Osteocyte (in vitro differentiated cells): ENCODE measurements at places on chromosomes 2 and 18. TPM values are rescaled to one million over a fixed set of nuclear protein-coding genes. Genes with fewer than 3 reads are reported as not detected.

FSIP2 gene
- 3.4 and 3.5 TPM in 2 replicates for total RNA-seq

DNA sequence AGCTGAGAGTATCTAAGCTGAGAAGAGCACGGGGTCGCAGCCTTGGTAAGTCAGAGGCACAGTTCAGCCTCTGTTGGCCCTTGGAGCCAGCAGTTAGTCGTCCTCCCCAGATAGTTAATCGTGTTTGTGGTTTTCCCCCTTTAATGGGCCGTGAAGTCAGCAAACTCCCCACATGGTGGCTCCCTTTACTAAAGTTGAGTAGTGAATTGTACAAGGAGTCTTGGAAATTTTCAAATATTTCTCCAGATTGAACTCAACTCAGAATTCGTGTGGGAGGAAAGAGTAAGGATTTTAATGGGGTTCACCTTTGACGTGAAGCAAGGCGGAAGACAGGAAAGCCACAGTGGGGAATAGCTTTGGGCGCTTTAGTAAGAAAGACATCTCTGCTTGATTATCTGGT, 2.4 kb upstream of the ADCYAP1 start:
- H3K4me3 ChIP-seq: no peak overlapping the region
- DNase-seq: no peak
- H3K36me3 ChIP-seq: peaks cover 2% of the 10 kb centered on the region

TGFA gene
- 0.08 TPM in 1 of 2 replicates, not detected in the other for total RNA-seq

TNP1 gene
- not detected in 2 replicates for total RNA-seq

DNA sequence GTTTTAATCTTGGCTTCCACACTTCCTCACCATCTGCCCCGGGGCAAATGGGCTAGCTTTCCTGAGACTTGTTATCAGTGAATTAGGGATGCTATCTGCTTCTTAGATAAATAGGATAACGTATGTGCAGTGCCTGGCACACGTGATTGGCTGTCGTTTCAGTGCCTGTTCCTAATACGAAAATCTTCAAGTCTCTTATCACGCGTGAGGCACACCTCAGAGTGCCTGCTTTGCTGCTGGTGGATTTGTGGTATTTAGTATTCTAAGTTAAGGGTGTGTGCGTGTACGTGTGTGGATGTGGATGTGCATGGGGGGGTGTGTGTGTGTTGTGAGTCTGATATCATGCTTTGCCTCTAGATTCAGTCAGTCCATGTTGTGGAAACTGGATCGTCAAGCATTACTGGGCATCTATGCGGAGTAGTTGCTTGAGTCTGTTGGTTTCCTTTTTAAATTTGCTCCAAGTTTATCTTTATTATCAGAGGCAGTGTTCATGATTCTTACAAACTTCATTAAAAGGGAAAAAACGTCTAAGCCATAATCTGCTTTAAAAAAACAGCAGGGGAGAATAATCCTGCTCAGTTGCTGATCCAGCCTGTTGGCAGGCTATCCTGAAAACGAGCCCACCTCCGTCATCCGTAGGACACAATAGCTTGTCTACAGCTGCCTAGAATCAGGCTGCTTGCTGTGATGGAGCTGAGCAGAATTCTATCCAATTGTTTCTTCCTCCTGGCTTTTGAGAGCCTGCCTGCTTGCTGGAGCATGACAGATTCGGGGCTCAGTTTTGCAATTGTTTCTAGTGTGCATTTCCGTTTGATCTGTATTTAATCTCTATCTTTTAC, 6.6 kb downstream of the SH3RF3 start:
- H3K36me3 ChIP-seq: peaks cover 5% of the 10 kb centered on the region
- H3K4me1 ChIP-seq: peaks cover 92% of the 10 kb centered on the region
- peak; percentile 71 for DNase-seq

STRADB gene
- total RNA-seq: 18.5 and 23.7 TPM in 2 replicates

RBM44 gene
- total RNA-seq: 0.46 and 0.63 TPM in 2 replicates

DYNAP gene
- total RNA-seq: not detected in 2 replicates

DNA sequence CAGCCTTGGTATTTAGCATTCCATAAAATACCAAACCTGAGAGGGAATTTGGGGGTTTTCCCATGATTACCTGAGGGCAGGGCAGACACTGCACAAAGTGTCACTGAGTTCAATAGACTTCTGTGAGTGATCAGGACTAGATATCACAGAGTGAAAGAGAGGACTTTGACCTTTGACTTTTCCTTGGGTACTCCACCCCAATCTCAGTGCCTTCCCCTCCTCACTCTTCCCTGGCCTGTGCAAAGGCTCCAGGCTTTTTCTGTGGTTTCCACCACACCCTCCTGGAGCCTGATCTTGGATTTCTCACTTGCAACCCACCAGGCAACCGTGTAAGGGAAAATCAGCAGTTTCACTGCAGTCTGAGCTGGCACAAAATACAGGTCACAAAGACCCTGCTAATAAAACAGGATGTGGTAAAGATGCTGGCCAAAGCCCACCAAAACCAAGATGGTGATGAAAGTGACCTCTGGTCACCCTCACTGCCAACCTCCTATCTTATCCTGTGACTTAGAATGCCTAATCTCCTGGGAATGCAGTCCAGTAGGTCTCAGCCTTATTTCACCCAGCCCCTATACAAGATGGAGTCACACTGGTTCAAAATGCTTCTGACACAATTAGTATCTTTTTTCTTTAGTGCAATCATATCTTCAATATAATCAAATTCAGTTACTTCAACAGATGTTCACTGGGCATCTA, 64.0 kb downstream of the BOD1L2 start:
- no peaks in the 10 kb centered on the region for H3K36me3 ChIP-seq
- peaks cover 4% of the 10 kb centered on the region for H3K27me3 ChIP-seq
- peaks cover 9% of the 10 kb centered on the region for H3K4me1 ChIP-seq
- H3K27ac ChIP-seq: no peak overlapping the region
- no peak overlapping the region for H3K4me3 ChIP-seq

SH3BP4 gene
- total RNA-seq: 60.1 and 62.1 TPM in 2 replicates

GRCh38 chr2:57881998-57882888, 164.4 kb upstream of the VRK2 start:
- no peak overlapping the region for H3K27ac ChIP-seq
- no peak overlapping the region for H3K4me3 ChIP-seq
- no peak for DNase-seq
- H3K27me3 ChIP-seq: no peaks in the 10 kb centered on the region
- H3K36me3 ChIP-seq: no peaks in the 10 kb centered on the region
- no peaks in the 10 kb centered on the region for H3K4me1 ChIP-seq

- no peak overlapping the region for H3K27ac ChIP-seq
- peaks cover 3% of the 10 kb centered on the region for H3K36me3 ChIP-seq
- H3K4me1 ChIP-seq: no peaks in the 10 kb centered on the region
- no peak overlapping the region for H3K4me3 ChIP-seq
Measured at GRCh38 chr2:225920621-225921220, 521.2 kb downstream of the NYAP2 start.

GRCh38 chr2:188338463-188338862, 46.8 kb downstream of the GULP1 start:
- DNase-seq: no peak
- peaks cover 16% of the 10 kb centered on the region for H3K4me1 ChIP-seq
- H3K27ac ChIP-seq: no peak overlapping the region
- no peaks in the 10 kb centered on the region for H3K36me3 ChIP-seq
- no peaks in the 10 kb centered on the region for H3K27me3 ChIP-seq

- no peaks in the 10 kb centered on the region for H3K27me3 ChIP-seq
- peaks cover 56% of the 10 kb centered on the region for H3K36me3 ChIP-seq
- H3K4me3 ChIP-seq: no peak overlapping the region
- no peak overlapping the region for H3K27ac ChIP-seq
Measured at GRCh38 chr2:69902213-69902922, 8.6 kb downstream of the SNRNP27 start.

DNA sequence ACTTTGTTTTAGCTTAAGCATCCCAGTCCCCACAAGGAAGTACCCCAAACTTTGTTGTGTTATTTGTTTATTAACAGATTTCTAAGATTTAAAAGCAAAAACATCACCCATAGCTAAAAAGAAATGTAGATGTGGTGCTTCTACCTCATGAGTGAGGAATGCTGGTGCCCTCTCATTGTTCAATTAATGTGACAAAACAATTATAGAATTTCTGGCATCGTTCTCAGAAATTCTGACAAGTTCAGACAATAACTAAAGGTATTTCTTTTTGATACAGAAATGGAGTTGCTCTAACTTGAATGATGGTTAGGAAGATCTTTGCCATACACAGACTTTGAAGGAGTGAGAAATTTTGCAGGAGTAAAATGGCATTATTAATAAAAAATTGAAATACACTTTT, 42.9 kb downstream of the SPRED2 start:
- H3K27me3 ChIP-seq: no peaks in the 10 kb centered on the region
- H3K4me1 ChIP-seq: peaks cover 51% of the 10 kb centered on the region
- H3K36me3 ChIP-seq: peaks cover 3% of the 10 kb centered on the region
- no peak for DNase-seq
- H3K27ac ChIP-seq: no peak overlapping the region

GRCh38 chr2:147398996-147399395, 445.8 kb upstream of the ACVR2A start:
- no peak overlapping the region for H3K4me3 ChIP-seq
- no peaks in the 10 kb centered on the region for H3K36me3 ChIP-seq
- H3K4me1 ChIP-seq: no peaks in the 10 kb centered on the region
- DNase-seq: no peak
- H3K27ac ChIP-seq: no peak overlapping the region

TMEM37 gene
- 0.21 and 0.40 TPM in 2 replicates for total RNA-seq

LYG1 gene
- total RNA-seq: 1.1 and 1.8 TPM in 2 replicates

DNA sequence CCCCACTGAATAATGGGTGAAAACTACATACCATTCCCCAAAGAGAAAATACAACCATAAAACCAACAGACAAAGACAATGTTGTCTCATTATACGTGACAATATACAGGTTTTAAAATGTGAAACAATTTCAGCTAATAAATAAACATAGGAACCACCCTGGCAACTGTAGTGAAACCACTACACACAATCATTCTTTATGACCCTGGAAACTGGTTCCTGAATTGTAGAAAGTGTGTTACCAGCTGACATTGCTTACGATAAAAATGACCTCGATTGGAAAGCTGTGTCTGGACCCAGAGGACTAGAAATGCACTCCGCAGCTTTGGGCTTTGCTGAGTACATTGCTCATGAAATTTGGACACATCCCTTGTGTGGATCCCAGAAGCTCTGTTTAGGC, 73.9 kb upstream of the LPIN2 start:
- H3K36me3 ChIP-seq: no peaks in the 10 kb centered on the region
- no peak overlapping the region for H3K4me3 ChIP-seq
- H3K4me1 ChIP-seq: peaks cover 14% of the 10 kb centered on the region

- peaks cover 10% of the 10 kb centered on the region for H3K27me3 ChIP-seq
- DNase-seq: no peak
- no peaks in the 10 kb centered on the region for H3K36me3 ChIP-seq
- no peak overlapping the region for H3K27ac ChIP-seq
- H3K4me1 ChIP-seq: peaks cover 25% of the 10 kb centered on the region
- H3K4me3 ChIP-seq: no peak overlapping the region
Measured at GRCh38 chr18:57959278-57959677, 84.7 kb upstream of the NEDD4L start.

GRCh38 chr2:128644156-128644555, 325.5 kb upstream of the HS6ST1 start:
- DNase-seq: peak; percentile 78
- H3K36me3 ChIP-seq: no peaks in the 10 kb centered on the region
- H3K4me3 ChIP-seq: no peak overlapping the region
- H3K27me3 ChIP-seq: no peaks in the 10 kb centered on the region
- H3K4me1 ChIP-seq: peaks cover 15% of the 10 kb centered on the region

DNA sequence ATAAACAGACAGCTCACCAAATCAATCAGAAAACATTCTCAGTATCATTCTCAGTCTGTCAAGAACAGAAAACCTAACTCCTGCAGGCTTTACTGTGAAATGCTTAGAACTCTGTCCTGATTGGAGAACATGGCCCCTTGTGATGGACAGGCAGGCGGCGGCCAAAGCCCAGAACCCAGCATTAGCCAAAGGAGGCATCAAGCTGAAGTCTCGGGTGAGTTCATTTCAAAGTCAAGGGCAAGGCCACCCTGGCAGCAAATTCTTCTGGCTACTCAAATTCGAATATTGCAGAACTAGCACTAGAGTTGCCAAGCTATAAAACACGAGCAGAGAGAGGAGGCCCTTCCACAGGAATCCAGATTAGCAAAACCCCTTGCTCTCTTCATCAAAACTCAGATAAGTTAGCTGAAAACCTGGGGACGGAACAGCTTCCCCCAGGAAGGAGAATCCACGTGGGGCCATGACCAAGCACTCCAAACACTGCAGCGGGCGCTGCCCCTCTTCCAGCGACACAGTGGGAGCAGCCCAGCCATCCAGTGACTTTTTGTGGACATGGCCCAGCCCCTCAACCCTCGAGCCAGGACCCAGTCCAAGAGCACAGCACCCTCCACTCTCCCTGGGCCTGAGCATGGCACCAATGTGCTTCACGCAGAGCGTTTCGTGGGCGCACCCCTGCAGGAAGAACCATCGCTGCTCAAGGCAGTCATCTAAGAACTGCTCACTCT, 98.6 kb downstream of the HDAC4 start:
- no peaks in the 10 kb centered on the region for H3K27me3 ChIP-seq
- H3K4me1 ChIP-seq: peaks cover 27% of the 10 kb centered on the region
- H3K36me3 ChIP-seq: no peaks in the 10 kb centered on the region
- no peak overlapping the region for H3K27ac ChIP-seq
- no peak for DNase-seq
- H3K4me3 ChIP-seq: no peak overlapping the region

- H3K27me3 ChIP-seq: no peaks in the 10 kb centered on the region
- DNase-seq: no peak
- H3K4me1 ChIP-seq: peaks cover 2% of the 10 kb centered on the region
- H3K36me3 ChIP-seq: no peaks in the 10 kb centered on the region
- no peak overlapping the region for H3K27ac ChIP-seq
- H3K4me3 ChIP-seq: no peak overlapping the region
Measured at GRCh38 chr2:220320326-220320725, 692.9 kb downstream of the SLC4A3 start.

DNA sequence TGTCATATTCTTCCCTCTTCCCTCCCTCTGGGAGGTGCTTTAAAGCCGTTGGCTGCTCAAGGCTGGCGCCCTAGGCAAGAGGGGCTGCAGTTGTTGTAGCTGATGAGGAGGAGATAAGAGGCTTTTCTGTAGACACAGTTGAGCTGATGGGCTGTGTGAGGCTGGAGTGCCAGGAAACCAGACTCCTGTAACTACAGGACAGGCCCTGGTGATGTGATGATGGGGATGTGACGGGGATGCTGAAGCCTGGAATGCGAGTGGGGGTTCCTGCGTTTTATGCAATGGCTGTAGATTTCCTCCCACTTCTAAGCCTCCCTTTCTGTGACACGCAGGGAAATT, 5.7 kb upstream of the EFR3B start:
- peaks cover 16% of the 10 kb centered on the region for H3K27me3 ChIP-seq
- no peak for DNase-seq
- H3K27ac ChIP-seq: no peak overlapping the region
- H3K4me1 ChIP-seq: peaks cover 3% of the 10 kb centered on the region
- no peak overlapping the region for H3K4me3 ChIP-seq
- H3K36me3 ChIP-seq: no peaks in the 10 kb centered on the region

DNA sequence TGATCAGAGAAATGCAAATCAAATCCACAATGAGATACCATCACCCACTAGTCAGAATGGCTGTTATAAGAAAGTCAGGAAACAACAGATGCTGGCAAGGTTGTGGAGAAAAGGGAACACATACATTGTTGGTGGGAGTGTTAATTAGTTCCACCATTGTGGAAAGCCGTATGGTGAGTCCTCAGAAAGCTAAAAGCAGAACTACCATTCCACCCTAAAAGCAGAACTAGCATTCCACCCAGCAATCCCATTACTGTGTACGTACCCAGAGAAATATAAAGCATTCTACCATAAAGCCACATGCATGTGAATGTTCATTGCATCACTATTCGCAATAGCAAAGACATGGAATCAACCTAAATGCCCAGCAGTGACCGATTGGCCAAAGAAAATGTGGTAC, 60.7 kb downstream of the ANKRD62 start:
- no peak overlapping the region for H3K27ac ChIP-seq
- peaks cover 4% of the 10 kb centered on the region for H3K36me3 ChIP-seq
- no peak overlapping the region for H3K4me3 ChIP-seq
- H3K4me1 ChIP-seq: peaks cover 27% of the 10 kb centered on the region
